ENCODE measurements at places on chromosomes 13 and 19. TPM values are rescaled to one million over a fixed set of nuclear protein-coding genes. Genes with fewer than 3 reads are reported as not detected.
A peak's percentile ranks its signal among the peaks of the same experiment; 100 is the strongest.

DNA sequence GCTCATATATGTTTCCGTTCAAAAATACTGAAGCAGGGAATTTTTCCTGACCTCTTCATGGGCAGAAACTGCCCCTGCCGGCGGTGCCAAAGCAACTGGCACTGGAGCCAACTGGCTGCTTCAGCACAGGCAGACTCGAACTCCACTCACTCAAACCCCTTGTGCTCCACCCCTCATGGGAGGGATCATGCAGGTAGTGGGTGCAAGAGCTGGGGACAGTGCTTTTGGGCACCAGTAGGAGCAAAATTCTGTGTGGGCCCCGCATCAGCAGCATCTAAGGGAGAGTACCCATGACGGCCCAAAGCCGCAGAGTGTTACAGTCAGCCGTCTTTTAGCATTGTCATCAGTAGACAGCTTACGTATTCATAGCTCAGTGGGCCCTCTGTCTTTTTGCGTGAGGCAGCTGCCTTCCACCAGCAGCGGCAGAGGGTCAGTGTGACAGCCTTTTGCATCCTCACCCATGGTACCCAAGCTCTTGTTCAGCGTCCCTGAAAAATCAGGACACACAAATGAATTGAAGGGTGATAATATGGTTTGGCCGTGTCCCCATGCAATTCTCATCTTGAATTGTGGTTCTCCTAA lies 393.8 kb downstream of the SLITRK6 start:
- no peak for DNase-seq
- H3K4me1 ChIP-seq = no peaks in the 10 kb centered on the region
- H3K27me3 ChIP-seq = no peaks in the 10 kb centered on the region
- H3K4me3 ChIP-seq = no peak overlapping the region
- no peak overlapping the region for H3K27ac ChIP-seq

- no peaks in the 10 kb centered on the region for H3K4me1 ChIP-seq
- no peaks in the 10 kb centered on the region for H3K27me3 ChIP-seq
- H3K27ac ChIP-seq = no peak overlapping the region
- DNase-seq = no peak
- H3K4me3 ChIP-seq = no peak overlapping the region
Observed at GRCh38 chr13:74977498-74977897, 504.5 kb downstream of the TBC1D4 start.

DNA sequence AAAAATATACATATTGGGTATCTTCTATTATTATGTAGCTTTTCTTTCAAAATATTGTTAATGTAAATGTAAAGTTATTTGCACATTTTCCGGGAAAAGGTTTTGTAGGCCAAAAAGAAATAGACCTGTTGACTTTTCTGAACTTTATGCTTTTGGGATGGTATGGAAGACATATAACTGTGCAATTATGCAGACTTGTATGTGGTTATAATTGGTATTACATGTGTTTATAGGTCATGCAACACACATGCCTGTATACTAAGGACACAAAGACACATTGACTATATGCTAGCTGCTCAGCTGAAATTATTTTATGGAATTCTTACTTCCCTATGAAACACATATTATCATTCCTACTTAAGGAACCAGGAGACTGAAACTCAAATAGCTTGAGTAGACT lies 2.3 kb upstream of the NBEA start:
- no peaks in the 10 kb centered on the region for H3K36me3 ChIP-seq
- H3K27me3 ChIP-seq = no peaks in the 10 kb centered on the region
- DNase-seq = no peak
- H3K4me1 ChIP-seq = peaks cover 16% of the 10 kb centered on the region

DNA sequence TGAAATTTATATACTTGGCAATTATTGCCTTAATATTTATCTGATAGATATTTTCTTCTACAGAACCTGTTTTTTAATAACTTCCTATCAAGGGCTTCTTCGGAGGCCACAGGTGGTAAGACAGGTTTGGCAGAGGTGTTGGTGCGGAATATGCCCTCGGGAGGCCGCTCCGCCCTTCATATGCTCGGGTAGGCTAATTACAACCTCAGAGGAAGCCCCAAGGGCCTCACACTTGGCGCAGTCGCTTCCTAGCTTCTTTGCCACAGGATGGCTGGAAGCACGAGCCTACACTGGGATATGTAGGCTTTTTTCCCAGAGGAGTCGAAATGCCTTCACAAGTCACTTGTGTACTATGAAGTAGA lies 68.8 kb downstream of the LMO7 start:
- peak overlapping the region; percentile 82 for H3K27ac ChIP-seq
- no peaks in the 10 kb centered on the region for H3K27me3 ChIP-seq
- peak; percentile 84 for DNase-seq
- peak overlapping the region; percentile 1 for H3K4me3 ChIP-seq

DNA sequence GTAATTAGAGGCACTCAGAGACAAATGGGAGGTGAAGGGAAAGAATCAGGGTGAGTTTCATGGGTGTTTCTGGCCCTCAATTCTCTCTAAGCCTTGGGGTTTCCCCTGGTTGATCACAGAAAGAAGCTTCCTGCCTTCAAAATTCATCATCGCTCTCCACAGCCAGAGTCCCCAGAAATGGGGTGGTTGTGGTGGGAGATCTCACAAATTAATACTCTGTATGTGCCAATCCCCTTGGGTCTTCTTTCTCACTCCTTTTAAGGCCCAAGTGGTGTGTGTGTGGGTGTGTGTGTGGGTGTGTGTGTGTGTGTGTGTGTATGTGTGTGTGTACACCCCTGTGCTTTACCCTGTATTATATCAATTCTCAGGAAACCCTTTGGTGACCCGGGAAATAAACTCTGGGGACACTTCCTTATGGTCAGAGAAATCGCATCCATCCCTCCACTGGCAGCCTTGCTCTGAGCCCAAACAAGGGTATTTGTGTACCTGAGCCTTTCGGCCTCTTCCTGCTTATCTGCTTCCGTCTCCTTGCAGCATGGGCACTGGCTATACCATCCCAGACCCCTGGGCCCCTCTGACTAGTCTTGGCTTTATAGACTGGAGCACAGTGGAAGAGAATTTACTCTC lies 2.8 kb upstream of the FCGBP start:
- no peaks in the 10 kb centered on the region for H3K27me3 ChIP-seq
- H3K27ac ChIP-seq = no peak overlapping the region
- H3K4me1 ChIP-seq = peaks cover 6% of the 10 kb centered on the region
- DNase-seq = no peak
- H3K36me3 ChIP-seq = no peaks in the 10 kb centered on the region

- no peaks in the 10 kb centered on the region for H3K4me1 ChIP-seq
- no peaks in the 10 kb centered on the region for H3K36me3 ChIP-seq
- no peak overlapping the region for H3K27ac ChIP-seq
- H3K27me3 ChIP-seq = no peaks in the 10 kb centered on the region
- no peak for DNase-seq
Observed at GRCh38 chr13:98207416-98207815, 30.3 kb upstream of the RNF113B start.

- H3K27ac ChIP-seq = no peak overlapping the region
- no peaks in the 10 kb centered on the region for H3K4me1 ChIP-seq
- H3K36me3 ChIP-seq = no peaks in the 10 kb centered on the region
- no peak for DNase-seq
- no peak overlapping the region for H3K4me3 ChIP-seq
Observed at GRCh38 chr13:89372193-89372592, 1701.0 kb downstream of the SLITRK5 start.

DNA sequence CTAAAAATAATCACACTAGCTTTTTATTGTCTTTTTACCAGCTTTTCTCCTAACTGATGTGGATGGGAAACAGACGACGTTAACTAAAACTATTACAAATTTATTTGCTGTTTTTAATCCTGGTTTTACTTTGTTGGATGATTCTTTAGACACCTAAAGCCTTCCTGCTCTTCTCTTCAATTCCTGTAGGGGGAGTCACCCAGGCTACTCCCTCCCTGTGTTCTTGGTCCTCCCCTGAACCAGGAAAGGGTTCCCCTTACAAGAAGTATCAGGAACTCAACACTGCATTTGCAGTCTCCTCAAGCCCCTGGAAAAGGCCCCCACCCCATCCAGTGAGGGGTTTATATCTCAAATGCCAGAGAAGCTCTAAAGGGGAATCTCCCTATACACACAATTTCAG lies 206.1 kb downstream of the SUCLA2 start:
- H3K4me1 ChIP-seq = no peaks in the 10 kb centered on the region
- H3K36me3 ChIP-seq = no peaks in the 10 kb centered on the region
- no peak overlapping the region for H3K27ac ChIP-seq
- no peak overlapping the region for H3K4me3 ChIP-seq
- no peaks in the 10 kb centered on the region for H3K27me3 ChIP-seq

DNA sequence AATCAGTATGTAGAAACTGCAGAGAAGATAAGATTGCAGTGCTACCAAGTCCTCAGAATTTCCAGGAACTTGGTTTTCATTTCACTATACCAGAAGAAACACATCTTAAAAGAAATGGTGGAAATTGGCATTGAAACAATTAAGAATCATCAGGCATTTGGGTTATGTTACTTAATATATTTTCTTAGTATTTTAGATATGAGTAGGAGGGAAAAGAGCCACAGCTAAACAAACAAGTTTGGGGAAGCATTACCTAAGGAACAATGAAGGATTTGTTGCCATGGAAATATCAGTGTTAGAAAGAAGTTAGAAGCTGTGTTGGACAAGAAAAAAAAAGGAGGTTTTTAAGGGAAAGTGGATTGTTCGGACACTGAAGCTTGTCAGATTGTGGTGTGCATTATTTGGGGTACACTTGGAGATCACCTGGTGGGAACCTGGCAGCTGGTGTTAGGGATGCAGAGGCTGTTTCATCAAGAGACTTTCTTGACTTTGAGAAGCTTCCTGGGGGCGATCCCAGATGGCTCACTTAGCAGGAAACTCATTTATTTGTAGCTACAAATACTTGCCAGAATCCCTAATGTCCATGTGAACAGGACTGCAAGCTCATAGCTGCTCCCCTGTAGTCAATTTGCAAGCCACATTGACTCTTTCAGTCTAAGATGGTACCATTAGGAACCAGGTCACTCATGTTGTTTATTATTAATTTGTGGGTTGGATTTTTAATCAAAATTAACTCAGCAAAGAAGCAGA lies 246.7 kb downstream of the RFC3 start:
- no peaks in the 10 kb centered on the region for H3K36me3 ChIP-seq
- no peaks in the 10 kb centered on the region for H3K27me3 ChIP-seq
- H3K4me1 ChIP-seq = no peaks in the 10 kb centered on the region
- no peak for DNase-seq
- no peak overlapping the region for H3K27ac ChIP-seq

- H3K4me3 ChIP-seq = no peak overlapping the region
- no peaks in the 10 kb centered on the region for H3K36me3 ChIP-seq
- H3K27ac ChIP-seq = no peak overlapping the region
- no peak for DNase-seq
Observed at GRCh38 chr19:30559446-30559845, 187.3 kb downstream of the ZNF536 start.

DNA sequence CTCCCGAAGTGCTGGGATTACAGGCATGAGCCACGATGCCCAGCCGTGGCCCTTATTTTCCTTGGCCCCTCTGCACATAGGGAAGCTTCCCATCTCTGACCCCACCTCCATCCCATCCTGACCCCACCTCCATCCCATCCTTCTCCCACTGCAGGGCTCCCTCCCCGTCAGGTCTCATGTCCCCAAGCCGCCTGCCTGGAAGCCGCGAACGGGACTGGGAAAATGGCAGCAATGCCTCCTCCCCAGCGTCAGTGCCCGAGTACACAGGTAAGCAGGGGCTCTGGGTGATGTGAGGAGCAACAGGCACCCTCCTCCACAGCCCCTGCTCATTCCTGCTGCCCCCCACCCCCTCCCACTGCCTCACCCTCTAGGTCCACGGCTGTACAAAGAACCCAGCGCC lies 12.2 kb downstream of the XAB2 start:
- H3K36me3 ChIP-seq = peaks cover 8% of the 10 kb centered on the region
- H3K27ac ChIP-seq = no peak overlapping the region
- DNase-seq = no peak
- no peaks in the 10 kb centered on the region for H3K27me3 ChIP-seq
- no peak overlapping the region for H3K4me3 ChIP-seq

Gene PTPRH
- total RNA-seq = 15.9 TPM

Gene GZMM
- 0.59 TPM for total RNA-seq

Gene DACT3
- 2.0 TPM for total RNA-seq

DNA sequence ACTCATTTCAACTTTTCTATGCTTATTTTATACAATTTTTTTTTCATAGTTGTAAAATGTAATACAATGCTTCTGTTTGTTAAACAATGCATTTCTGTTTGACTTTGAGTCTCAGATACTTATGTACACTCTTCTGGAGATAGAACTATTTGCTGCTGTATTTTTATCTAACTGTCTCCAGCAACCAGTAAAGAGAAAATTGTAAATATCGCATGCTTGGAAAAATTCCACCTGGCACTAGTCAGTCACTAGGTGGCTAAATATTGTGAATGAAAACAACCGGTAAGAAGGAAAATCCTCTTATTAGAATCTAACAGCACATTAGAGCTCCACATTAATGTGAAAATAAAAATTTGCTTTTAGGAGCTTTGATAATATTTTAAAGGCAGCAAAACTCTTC lies 876.5 kb downstream of the PCDH9 start:
- no peaks in the 10 kb centered on the region for H3K27me3 ChIP-seq
- H3K4me1 ChIP-seq = no peaks in the 10 kb centered on the region
- no peak for DNase-seq
- H3K27ac ChIP-seq = no peak overlapping the region
- no peaks in the 10 kb centered on the region for H3K36me3 ChIP-seq
- no peak overlapping the region for H3K4me3 ChIP-seq

DNA sequence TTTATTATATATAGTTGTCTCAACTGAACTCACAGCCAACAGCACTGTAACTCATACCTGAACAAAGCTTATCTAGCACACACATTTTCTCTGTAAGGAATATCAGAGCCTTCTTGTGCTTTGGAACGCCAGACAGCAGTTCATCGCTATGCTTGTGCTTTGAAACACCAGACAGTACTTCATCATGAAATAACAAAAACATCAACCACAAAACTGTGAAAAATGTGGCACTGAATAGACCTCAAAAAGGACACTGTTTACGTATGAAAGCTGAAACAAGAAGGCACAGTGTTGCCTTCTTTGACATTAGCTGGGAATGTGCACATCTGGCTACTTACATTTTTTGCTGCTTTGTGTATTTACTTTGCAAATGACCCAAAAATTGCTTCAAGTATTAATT lies 160.2 kb downstream of the PDS5B start:
- no peak overlapping the region for H3K4me3 ChIP-seq
- H3K4me1 ChIP-seq = no peaks in the 10 kb centered on the region
- no peaks in the 10 kb centered on the region for H3K36me3 ChIP-seq
- no peak overlapping the region for H3K27ac ChIP-seq
- no peaks in the 10 kb centered on the region for H3K27me3 ChIP-seq

Gene KIR2DL1
- not detected for total RNA-seq

GRCh38 chr19:15562861-15563260 lies 52.2 kb upstream of the CYP4F8 start:
- peak overlapping the region; percentile 30 for H3K27ac ChIP-seq
- peaks cover 25% of the 10 kb centered on the region for H3K4me1 ChIP-seq
- no peak overlapping the region for H3K4me3 ChIP-seq
- no peaks in the 10 kb centered on the region for H3K36me3 ChIP-seq
- DNase-seq = peak; percentile 28

DNA sequence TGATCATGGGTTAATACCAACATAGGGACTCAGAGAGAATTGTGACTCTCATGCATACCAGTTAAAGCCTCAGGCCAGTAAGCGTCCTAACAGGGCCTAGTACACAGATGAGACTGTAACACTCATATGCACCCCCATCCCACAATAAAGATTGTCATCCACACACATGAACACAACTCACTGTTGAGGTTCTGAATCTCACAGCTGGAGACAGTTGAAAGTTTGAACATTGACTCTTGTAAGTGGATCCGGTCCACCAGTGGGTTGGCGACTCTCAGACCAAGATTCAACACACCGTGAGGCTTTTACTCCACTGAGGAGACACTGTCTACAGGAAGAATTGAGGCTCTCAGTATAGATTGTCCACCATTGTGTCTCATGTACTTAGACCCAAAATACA lies 88.1 kb downstream of the ZNF429 start:
- H3K4me3 ChIP-seq = no peak overlapping the region
- H3K27ac ChIP-seq = no peak overlapping the region
- H3K27me3 ChIP-seq = no peaks in the 10 kb centered on the region
- no peaks in the 10 kb centered on the region for H3K4me1 ChIP-seq

Gene NEK3
- 15.7 TPM for total RNA-seq
